ENCODE measurements at places on chromosomes 5 and 9.

GRCh38 chr5:469752-470483 lies 26.9 kb downstream of the EXOC3 start:
- DNase-seq: no peak

- no peak for DNase-seq
Measured at GRCh38 chr9:13570068-13570974, 290.8 kb upstream of the MPDZ start.

- no peak for DNase-seq
Measured at GRCh38 chr9:130159915-130160670, 12.1 kb upstream of the NCS1 start.

GRCh38 chr5:73997960-73998359 lies 372.0 kb downstream of the ARHGEF28 start:
- DNase-seq: no peak

DNA sequence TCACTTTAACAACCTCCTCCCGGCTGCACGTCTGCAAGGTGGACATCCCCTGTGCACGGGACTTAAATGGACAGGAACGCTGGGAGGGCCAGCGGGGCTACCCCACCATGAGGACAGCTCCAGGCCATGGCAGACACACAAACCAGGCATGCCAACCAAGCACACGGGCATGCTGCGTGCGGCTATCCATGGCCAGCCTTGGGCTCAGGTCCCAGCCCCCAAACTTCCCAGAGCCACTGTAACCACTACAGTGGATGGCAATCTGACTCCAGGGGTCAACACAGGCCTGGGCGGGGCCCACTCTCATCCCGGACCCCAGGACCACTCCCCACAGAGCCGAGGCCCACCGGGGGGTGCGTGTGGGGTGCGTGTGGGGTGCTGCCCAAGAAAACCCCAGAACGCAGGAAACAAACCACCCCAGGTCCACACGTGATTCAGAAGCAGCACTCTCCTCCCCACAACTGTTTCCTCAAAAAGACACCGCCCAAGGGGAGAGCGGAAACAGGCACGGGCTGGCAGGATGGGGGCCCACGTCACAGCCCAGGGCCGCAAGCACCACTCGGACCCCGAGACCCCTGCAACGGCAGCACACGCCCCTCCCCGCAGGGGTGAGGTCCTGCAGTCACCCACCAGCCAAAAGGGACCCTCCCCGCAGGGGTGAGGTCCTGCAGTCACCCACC lies 7.4 kb downstream of the SLC12A7 start:
- DNase-seq: no peak

GRCh38 chr5:178201221-178201926 lies 3.0 kb upstream of the HNRNPAB start:
- DNase-seq: no peak

DNA sequence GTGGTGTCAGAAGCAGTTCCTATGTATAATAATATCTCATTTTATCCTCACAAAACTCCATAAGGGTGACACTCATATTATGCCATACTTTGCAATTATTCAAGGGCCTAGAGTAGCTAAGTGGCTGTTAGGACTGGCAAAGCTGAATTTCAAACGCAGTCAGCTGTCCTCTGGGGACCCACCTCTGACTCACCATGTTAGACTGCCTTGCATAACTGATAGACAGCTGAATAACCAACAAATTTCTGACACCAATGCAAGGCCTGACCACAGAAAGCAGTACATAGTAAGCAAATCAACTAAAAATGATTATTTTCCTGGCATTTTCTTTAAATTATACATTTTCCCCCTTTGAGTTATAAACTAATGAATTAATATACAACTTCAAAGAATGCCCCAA lies 251.6 kb upstream of the PTGER4 start:
- DNase-seq: no peak

DNA sequence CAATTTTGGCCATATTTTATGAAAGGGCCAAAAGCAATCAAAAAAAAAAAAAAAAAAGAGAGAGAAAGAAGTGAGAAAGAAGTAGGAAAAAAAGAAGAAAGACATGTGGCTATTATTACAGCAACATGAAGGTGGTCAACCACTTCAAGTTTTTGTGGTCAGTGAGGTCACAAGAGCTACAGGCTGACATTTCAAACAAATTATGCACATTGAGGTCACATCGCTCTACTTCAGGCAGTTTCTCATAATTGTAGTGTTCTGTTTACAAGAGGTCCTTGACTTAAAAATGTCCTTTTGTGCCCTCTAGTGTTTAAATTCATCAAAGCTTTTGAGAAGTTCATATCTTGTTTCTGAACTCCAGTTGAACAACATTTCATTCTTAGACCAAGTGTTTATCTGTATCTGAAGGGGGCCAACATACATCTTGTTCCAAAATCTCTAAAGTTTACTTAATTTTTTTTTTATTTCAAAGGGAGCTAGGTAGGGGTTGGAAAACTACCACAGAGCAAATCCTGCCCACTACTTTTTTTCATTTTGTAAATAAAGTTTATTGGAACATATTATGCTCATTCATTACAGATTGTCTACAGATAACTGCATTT lies 513.1 kb downstream of the PDE4D start:
- DNase-seq: peak; percentile 60

DNA sequence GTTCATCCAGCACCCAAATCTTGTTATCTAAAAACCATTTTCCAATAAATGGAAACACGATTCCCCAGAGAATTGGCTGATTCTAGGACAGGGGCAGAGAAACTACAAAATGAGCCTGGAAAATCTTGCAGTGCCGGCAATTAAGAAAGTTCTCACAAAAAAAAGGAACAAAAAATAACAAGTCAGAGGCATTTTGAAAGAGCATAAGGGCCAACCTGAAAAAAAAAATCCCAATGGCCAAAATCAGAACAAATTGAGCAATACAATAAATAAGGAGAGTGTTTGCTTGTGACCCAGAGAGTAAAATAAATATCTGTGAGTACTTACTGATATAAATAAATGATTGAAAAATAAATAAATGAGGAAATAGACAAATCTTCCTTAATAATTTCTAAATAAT lies 55.1 kb upstream of the S1PR3 start:
- no peak for DNase-seq

- no peak for DNase-seq
Measured at GRCh38 chr5:34491251-34491620, 164.9 kb upstream of the RAI14 start.

DNA sequence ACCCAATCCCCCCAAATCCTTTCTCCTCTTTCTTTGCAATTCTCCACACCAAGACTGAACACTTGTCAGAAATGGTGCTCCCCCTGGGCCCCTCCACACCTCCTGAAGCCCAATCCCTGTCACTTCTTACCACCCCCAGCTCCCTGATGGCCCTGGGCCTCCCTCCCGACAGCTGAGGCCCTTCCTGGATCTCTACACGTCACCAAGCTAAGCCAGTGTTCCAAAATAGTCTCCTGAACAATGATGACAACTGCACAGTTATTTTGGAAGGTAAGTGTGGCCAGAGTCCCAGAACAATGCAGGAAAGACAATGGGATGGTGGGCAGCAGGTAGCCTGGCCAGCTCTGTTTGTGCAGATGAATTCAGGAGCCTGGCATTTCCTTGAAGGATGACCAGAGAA lies 63.7 kb upstream of the PRSS3 start:
- no peak for DNase-seq

- DNase-seq: no peak
Measured at GRCh38 chr5:58751222-58751837, 168.5 kb downstream of the RAB3C start.

DNA sequence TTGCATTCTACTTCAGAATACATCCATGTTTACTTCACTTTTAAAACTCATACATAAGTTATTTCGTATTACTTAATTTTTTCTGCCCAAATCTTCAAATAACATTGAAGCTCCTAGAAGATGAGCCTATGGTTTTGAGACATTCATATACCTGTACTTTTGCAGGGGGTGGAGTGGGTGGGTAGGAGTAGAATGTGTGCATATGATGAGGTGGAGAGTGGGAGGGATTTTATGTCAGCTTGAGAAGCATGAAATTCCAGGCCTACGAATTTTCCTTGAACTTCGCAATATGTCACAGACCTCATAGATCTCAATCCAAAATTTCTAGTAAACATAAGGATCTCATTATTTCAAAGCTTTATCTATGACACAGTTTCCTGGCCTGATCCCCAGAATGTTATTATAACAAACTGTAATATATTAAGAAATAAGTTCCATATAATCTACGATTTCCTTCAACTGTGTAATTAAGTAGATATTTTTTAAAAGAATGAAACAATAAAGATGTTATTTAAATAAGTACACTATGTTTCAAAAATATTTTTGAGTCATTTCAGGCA lies 19.7 kb upstream of the MOB3B start:
- DNase-seq: peak; percentile 47

- DNase-seq: no peak
Measured at GRCh38 chr9:134623258-134624066, 18.1 kb upstream of the COL5A1 start.
